ENCODE measurements at places on chromosomes 12 and 14.

DNA sequence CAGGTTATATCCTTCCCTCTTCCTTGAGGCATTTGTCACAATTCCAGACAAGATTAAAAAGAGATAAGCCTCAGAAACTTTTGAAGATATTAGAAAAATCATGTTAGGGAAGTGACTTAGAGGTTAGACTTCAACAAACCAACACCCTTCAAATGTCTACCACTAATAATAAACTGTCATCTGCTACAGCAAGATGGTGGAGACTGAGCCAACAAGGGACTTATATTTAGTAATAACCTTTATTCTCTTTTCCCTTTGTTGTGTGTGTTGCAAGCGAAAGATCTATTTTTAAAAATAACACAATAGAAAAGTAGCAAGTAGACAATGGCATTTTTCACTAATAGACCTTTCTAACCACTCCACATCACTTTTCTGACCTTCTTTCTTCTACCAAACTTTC is 28.6 kb downstream of the PRICKLE1 start:
- DNase-seq, result no peak

- DNase-seq, result no peak
These were observed 122.5 kb downstream of the ETV6 start for GRCh38 chr12:11771895-11772502.

DNA sequence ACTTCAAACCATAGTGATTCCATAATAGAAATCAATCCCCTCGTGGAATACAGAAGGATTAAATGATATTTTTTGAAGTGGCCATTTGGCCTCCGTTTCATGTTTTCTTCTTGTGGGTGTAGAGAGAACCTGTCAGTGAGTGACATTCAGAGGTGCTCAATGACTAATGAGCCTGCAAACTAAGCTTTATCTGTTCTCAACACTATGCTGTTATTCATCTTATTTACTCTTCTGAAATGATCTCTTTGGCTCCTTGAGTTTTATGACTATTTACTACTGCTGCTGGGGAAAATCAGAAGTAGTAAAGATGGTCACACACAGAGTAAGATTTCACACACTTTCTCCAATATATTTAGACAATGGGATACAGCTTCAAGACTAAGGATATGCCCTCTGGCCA is 30.4 kb downstream of the ATP2B1 start:
- no peak for DNase-seq

- DNase-seq, result no peak
These were observed 77.3 kb downstream of the EMP1 start for GRCh38 chr12:13273850-13274249.

- DNase-seq, result no peak
These were observed 37.8 kb downstream of the LLPH start for GRCh38 chr12:66092559-66093269.

GRCh38 chr14:25381498-25381897 is 331.6 kb upstream of the STXBP6 start:
- DNase-seq, result no peak
